ENCODE measurements at places on chromosomes 12 and 14.

GRCh38 chr12:132542661-132543060 lies 52.7 kb downstream of the FBRSL1 start:
- no peak for DNase-seq

GRCh38 chr14:21056520-21057163 lies 980 bp upstream of the RNASE8 start:
- no peak for DNase-seq

- DNase-seq: no peak
Measured at GRCh38 chr12:47178014-47178413, 98.3 kb upstream of the AMIGO2 start.

DNA sequence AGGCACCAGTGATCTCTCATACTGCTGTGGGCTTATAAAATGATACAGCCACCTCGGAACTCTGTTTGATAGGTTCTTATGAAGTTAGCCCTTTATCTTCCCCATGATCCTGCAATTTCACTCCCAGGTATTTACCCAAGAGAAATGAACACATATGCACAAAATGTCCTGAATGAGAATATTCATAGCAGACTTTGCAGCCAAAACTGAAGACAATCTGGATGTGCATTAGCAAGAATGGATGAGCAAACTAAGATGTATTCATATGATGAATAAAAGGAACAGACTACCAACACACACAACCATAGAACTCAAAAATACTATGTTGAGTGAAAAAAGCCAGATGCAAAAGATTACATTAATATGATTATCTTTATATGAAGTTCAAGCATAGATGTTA lies 66.7 kb downstream of the KCNA5 start:
- DNase-seq: no peak

GRCh38 chr12:99131751-99132199 lies 486.7 kb downstream of the APAF1 start:
- no peak for DNase-seq

- no peak for DNase-seq
Measured at GRCh38 chr12:113162102-113163029, 12.8 kb downstream of the CFAP73 start.

All from stimulated activated CD8-positive, alpha-beta memory T cell treated with anti-CD3 and anti-CD28 coated beads, Interleukin-15, amount 100 ng/mL, for 4 hours (primary cell).